M059J (cell line): ENCODE measurements at places on chromosomes 5 and 9.

- DNase-seq = no peak
Measured at GRCh38 chr5:82057051-82057450, 85.2 kb downstream of the ATG10 start.

DNA sequence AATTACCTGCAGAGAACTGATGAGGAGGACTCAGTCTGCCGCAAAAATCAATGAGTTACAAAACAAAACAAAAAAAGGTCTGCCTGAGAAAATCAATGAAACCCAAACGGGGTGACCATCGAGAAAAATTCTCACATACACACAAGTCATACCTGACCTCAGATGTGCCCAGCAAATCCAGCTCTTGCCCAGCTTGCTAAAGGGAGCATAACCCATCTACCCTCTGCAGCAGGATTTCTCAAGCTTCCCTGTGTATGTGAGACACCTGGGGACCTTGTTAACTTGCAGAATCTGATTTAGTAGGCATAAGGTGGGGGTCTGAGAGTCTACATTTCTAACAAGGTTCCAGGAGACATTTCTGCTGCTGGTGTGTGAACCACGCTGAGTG, 126.3 kb downstream of the TLE1 start:
- DNase-seq = no peak

- no peak for DNase-seq
Measured at GRCh38 chr9:134293611-134294152, 32.6 kb upstream of the RXRA start.

- DNase-seq = peak; percentile 96
Measured at GRCh38 chr9:35798658-35799374, 7.4 kb downstream of the NPR2 start.

DNA sequence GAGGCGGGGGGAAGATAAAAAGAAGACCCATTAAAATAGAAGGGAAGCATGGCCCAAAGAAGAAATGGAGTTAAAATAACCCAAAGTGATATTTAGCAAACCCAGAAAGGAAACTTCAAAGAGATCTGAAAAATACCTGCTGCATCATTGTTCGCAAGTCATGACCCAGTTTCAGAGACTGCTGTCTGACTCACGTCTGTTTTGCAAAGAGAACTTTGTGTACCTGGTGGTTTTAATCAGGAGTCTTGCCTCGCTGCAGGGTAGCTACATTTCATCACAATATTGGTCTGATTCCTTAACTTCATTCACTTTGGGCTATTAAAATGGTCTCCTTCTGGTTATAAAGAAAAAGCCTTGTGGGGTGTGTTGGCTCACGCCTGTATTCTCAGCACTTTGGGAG, 461.1 kb upstream of the DAP start:
- no peak for DNase-seq

DNA sequence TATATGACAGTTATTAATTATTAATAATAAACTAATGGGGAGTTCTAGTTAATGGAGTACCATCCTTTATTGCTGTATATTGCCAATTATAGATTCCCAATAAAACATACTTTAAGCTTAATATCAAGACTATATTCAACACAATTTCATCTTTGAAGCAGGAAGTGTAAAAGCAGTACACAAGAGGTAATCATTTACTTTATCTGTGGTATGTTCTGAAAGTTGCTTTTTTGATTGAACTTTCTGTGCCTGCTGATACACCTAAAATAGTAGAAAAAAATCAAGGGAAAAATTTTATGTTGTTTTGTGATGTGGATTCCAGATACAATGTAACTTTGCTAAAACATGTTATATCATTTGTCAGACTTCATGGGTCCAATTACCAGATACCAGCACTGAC, 58.0 kb downstream of the ACO1 start:
- no peak for DNase-seq

- DNase-seq = no peak
Measured at GRCh38 chr9:19119801-19120440, 7.4 kb downstream of the PLIN2 start.

- DNase-seq = no peak
Measured at GRCh38 chr5:60673334-60673733, 26.6 kb downstream of the DEPDC1B start.

DNA sequence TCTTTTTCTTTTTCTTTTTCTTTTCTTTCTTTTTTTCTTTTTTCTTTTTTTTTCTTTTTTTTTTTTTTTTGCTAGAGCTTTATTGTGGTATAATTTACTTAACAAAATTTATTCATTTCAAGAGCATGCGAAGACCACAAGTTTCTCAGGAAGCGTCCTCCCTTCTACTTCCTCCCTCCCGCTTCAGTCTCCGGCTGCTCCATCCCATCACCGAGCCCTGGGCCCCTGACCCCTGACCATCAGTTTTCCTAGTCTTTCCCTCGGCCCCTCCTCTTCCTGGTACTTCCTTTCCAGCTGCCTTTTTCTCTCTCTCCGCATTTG, 34.7 kb downstream of the C9orf152 start:
- DNase-seq = no peak

GRCh38 chr5:17694914-17695313, 60.7 kb downstream of the TAF11L14 start:
- DNase-seq = no peak

- DNase-seq = no peak
Measured at GRCh38 chr9:117745598-117745997, 41.4 kb downstream of the TLR4 start.

GRCh38 chr5:61334868-61335615, 3.0 kb downstream of the ZSWIM6 start:
- DNase-seq = peak; percentile 53

DNA sequence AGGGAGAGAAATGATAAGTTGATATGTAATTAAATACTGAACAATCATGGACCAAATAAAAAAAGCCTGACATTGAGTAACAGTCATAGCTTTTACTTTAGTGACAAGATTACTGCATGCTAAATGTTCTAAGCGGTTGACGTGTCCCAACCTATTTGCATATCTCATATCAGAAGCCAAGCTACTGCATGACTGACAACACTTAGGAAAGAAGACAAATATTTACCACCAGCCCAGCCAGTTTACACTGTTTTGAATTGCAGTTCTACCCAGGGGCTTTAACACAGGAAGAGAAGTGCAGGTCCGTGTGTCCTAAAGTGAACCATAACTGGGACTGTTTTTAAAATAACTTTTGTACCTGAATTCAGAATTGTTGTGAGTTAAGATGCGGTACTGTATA, 219.9 kb downstream of the PRDM9 start:
- DNase-seq = no peak

- DNase-seq = peak; percentile 65
Measured at GRCh38 chr5:59615272-59615671, 278.3 kb downstream of the PDE4D start.

- DNase-seq = no peak
Measured at GRCh38 chr5:157976429-157976828, 117.5 kb upstream of the CLINT1 start.

DNA sequence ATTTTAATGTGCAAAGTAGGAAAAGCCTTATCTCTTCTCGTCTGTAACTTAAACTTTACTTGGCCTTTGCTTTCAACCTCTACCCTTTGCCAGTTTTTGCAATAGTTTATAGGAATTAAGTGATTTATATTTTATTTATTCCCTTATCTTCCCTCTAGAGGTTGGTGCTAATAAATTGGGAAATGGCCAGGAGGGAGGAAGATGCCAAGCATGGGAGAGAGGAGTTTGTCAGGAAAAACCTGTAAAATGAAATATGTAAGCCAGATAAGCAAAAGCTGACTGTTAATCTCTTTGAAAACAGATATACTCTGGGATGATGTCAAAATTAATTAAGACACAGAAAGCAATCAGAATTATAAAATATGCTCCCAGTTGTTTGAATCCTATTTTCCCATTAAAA, 484.5 kb downstream of the NR2F1-AS1 start:
- DNase-seq = no peak
